ENCODE measurements at places on chromosomes 3 and 15.

DNA sequence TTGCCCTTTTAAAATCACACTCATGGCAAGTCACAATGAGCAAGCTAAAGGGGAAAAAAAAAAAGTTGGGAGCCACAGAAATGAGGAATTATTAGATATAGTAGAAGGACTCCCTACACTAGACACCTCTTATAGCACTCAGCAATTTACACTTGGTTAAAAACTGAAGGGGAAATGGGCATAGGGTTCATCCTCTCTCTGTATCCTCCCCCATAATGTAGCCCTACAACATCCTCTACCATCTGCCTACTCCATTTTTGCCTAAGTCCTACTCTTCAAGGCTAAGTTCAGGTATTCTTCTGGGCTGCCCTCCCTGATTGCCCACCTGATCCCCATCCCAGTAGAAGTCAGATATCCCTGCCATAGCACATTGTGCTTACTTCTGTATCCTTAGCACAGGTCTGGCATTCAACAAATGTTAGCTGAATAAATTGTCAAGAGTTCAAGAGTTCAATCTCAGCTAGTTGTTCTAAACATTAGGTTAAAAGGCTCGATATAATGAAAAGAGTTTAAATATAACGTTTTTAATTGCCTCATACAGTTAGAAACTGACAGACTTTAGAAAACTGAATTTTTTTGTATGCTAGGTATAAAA lies 14.5 kb downstream of the SETD2 start:
- no peak for DNase-seq

DNA sequence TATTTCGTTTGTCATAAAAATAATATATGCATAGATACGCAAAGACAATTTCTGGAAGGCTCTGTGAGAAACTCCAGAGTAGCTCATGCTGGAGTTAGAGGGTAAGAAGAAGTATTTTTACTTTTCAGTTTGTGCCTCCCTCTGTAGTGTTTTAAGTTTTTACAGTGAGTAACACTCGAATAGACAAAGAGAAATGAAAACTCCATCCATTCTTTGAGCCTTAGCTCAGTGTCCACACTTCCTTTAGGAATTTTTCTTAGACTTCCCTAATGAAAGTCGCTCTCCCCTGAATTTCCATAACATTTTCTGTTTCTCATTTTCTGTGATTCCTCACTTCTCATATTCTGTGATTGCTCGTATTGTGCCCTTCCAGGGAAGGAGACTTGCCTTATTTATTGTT lies 2.1 kb downstream of the BLOC1S6 start:
- no peak for DNase-seq

- DNase-seq, result no peak
These were observed 20.8 kb downstream of the SELENOT start for GRCh38 chr3:150623945-150624344.

GRCh38 chr3:98070840-98071239 lies 16.1 kb upstream of the OR5AC2 start:
- DNase-seq, result no peak

DNA sequence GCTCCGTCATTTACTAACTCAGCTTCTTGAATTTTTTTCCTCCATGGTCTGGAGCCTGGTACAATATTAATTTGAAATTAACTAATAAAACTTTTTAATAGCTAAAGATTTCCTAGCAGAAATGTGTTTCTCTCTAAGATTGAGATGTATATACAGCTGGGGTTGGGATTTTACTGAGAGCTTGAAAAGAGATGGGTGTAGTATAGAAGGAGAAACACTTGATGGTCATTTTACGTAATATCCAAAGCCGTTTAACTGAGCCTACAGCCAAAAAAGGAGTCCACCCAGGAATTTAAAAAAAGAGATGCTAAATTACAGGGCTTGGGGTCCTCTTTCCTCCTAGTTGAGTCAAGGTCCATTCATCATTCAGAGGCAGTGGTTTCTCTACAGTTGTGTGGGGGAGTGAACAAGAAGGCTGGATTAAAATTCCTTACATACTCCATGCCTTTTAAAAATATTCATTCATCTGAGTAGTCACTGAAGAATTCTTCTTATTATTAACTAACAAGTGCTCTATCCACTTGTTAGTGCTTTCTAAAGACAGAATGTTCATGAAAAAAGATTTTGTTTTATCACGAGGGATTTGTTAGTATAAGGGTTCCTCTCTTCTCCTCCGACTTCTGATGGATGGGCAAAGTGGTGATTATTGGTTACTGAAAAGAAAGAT lies 255.3 kb upstream of the IL12A start:
- no peak for DNase-seq

Data from hematopoietic multipotent progenitor cell treated with erythropoietin and hydrocortisone succinate and interleukin-3 and kit ligand, for 4 days (in vitro differentiated cells).